ENCODE measurements at places on chromosomes 3 and 15. TPM values are rescaled to one million over a fixed set of nuclear protein-coding genes. Genes with fewer than 3 reads are reported as not detected.

GRCh38 chr15:88930579-88930978, 17.4 kb upstream of the MFGE8 start:
- H3K4me3 ChIP-seq, result no peak overlapping the region
- no peaks in the 10 kb centered on the region for H3K4me1 ChIP-seq
- H3K27ac ChIP-seq, result no peak overlapping the region
- no peak for DNase-seq

The CMTM8 gene
- 2.1 TPM for total RNA-seq

DNA sequence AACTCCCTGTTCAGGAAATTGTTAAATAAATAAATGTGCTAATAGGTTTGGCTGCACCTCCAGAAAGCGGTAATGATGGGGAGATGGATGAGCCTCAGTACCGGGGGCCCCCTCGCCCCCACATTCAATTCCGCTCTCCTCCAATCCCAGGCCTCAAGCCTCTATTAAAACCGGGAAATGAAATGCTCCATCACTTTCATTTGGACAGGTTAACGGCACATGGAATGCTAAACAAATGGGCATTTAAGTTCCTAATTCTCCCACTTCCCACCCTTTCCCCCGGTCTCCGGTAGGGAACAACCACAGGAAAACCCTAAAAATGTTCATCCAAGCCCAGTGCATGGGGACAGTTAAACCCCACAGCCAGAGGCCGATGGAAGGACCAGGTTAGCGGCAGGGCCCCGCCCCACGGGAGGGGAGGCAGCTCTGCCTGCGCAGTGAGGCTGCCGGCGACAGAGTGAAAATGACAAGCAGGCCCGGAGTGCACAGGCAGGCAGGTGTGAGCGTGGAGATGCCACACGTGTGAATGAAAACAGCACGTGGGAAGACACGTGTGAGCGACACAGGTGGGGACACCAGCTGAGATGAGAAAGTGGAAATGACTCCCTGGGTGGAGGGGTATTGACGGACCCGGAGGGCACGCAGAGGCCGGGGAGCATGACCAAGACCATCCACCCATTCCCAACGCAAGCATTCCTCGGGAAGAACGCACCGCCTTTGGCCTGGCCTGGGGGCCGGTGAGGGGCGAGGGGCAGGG, 28.1 kb downstream of the RNU5B-1 start:
- no peak overlapping the region for H3K27ac ChIP-seq
- DNase-seq, result no peak
- H3K36me3 ChIP-seq, result no peaks in the 10 kb centered on the region
- H3K27me3 ChIP-seq, result no peaks in the 10 kb centered on the region
- peaks cover 14% of the 10 kb centered on the region for H3K4me1 ChIP-seq

DNA sequence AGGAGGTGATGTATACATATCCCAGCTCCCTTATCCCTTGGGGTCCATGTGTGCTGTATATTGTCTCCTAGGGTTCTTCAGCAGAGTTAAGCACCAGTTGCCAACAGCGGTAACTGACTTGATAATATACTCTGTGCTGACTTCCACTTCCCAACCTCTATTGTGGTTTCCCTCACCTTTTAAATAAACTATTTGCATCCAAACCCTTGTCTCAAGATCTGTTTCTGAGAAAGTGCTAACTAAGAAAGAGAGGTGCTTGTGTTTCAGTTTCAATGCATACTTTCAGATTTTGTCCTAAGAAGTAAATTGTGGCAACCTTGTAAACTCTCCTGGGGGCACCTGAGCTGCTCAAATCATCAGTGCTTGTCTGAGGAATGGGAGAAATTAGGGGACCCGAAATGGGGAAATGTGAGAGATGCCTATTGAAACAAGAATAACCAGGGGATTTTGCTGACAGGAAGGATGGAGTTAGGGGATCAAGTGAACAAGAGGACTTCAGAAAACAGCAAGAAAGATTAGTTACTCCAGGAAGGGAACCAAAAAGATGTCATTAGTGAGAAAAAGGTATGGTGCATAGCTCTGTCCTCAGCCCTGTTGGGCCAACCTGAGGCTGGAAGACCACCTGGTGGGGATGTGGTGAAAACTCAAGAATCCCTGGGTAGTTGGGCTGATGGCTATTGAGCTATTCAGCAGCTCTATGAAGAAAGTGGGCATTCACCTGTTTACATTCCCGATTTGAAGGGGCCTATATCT, 50.9 kb upstream of the MRPL3 start:
- no peaks in the 10 kb centered on the region for H3K27me3 ChIP-seq
- H3K36me3 ChIP-seq, result no peaks in the 10 kb centered on the region
- H3K4me3 ChIP-seq, result no peak overlapping the region
- no peak overlapping the region for H3K27ac ChIP-seq
- no peaks in the 10 kb centered on the region for H3K4me1 ChIP-seq
- no peak for DNase-seq

GRCh38 chr15:64856429-64857145, 14.9 kb downstream of the PLEKHO2 start:
- H3K27me3 ChIP-seq, result no peaks in the 10 kb centered on the region
- H3K4me1 ChIP-seq, result peaks cover 7% of the 10 kb centered on the region
- no peak overlapping the region for H3K27ac ChIP-seq
- no peak overlapping the region for H3K4me3 ChIP-seq
- DNase-seq, result no peak

DNA sequence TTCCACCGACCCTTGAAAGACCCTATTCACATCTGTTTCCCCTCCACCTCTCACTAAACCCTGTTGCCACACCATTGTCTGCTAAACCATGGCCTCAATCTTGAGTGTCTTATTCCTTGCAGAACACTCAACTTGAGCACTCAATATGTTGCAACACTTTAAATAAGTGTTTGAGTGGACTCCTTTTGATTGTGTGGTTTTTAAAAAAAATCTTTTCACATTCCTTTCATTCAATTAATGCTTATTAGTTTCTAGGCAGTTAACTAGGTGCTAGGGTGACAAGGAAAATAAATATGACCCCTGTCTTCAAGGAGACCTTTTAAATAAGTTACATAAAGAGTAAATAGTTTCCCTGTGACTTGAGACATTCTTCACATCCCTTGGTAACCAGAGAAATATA, 13.3 kb upstream of the HHLA2 start:
- no peaks in the 10 kb centered on the region for H3K36me3 ChIP-seq
- H3K4me3 ChIP-seq, result no peak overlapping the region
- no peak overlapping the region for H3K27ac ChIP-seq
- H3K27me3 ChIP-seq, result no peaks in the 10 kb centered on the region
- DNase-seq, result no peak

DNA sequence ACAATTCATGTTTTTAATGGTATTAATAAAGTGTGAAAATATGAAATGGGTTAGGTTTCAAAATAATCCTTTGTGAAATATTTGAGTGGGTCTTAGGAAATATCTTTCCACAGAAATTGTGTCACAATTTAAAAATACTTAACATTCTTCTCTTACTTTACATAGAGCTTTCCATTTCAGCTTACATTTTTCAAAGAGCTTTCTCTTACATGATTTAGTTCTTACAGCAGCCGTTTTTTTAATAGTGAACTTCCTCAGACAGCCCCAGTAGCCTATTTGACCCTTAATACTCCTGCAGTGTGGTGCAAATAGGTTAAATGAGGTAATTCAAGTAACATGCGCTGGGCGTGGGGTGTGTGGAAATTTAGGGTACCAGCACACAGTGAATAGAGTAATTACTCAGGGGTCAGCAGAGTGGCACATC, 21.8 kb downstream of the P2RY12 start:
- H3K36me3 ChIP-seq, result no peaks in the 10 kb centered on the region
- H3K4me1 ChIP-seq, result peaks cover 1% of the 10 kb centered on the region
- no peak for DNase-seq
- H3K27me3 ChIP-seq, result no peaks in the 10 kb centered on the region

Data from A673 (cell line).